Ovary (tissue), 10 donors: ENCODE measurements at places on chromosomes 7 and 10. TPM values are rescaled to one million over a fixed set of nuclear protein-coding genes. Genes with fewer than 3 reads are reported as not detected.

DNA sequence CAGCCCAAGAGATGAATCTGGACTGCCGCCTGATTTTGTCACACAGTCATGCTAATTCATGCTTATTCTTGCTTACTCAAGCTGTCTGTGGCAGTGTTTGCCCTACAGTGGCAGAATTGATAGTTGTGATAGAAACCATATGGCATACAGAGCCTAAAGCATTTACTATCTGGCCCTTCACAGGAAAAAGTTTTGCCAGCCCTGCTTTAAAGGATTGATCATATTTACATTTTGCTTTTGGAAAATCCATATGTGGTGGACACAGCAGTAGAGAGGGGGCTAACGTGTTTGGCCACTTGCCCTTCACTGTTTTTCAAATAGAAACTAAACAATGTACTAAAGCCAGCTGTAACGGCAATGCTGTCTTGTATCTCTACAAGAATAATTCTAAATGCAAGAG lies 974.0 kb upstream of the GHITM start:
- no peak for DNase-seq

DNA sequence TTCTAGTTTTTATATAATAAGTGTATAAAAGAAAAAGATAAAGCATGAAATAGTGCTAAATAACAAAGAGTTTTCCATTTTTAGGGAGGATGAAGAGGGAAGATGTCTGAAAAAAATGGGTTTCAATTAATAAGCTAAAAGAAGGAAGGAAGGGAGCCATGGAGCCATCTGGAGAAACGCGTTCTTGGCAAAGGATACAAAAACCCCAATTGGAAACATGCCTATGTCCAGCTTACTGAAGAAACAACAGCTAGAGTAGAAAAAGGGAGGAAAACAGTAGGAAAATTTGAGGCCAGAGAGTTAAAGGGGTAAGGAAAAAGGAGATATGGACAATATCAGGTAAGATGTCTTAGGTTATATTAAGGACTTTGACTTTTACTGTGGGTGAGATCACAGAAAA lies 416.2 kb upstream of the GHITM start:
- no peak for DNase-seq

DNA sequence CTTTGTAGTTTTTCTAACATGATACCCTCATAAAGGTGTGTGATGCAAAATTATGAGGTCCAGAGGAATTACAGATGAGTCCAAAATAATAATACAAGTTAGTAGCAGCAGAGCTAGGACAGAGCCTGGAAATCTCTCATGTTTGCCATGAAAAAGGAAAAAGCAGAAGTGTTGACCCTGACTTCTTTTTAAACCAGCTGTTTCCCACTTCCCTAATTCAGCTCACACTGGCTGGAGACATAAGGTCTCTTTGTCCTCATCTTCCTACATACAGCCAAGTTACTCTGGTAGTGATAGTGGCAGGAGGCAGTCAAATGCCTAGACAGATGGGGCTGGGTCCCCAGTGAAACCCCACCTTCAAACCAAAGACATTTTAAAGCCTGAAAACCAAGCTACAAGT lies 269.2 kb downstream of the C7orf25 start:
- DNase-seq = no peak

GRCh38 chr7:79453558-79454360 lies at the start of gene MAGI2:
TSS of gene MAGI2 (minus strand) at chr7:79453667. CDS start at chr7:79453320, 347 bp downstream.
- DNase-seq = peak; percentile 93

The HSPA12A gene
- total RNA-seq = 27.7 TPM

The PIP gene
- not detected for total RNA-seq

The KCP gene
- not detected for total RNA-seq
